ENCODE measurements at places on chromosomes 3 and 15. TPM values are rescaled to one million over a fixed set of nuclear protein-coding genes. Genes with fewer than 3 reads are reported as not detected.

The ADGRG7 gene
- not detected for total RNA-seq

The CNBP gene
- total RNA-seq: 215 TPM

The GOLGA6L10 gene
- total RNA-seq: 1.4 TPM

The PDCD10 gene
- total RNA-seq: 44.9 TPM

The ASB14 gene
- not detected for total RNA-seq

The PLSCR2 gene
- not detected for total RNA-seq

The SLCO2A1 gene
- 0.36 TPM for total RNA-seq

The CGNL1 gene
- total RNA-seq: 1.1 TPM

DNA sequence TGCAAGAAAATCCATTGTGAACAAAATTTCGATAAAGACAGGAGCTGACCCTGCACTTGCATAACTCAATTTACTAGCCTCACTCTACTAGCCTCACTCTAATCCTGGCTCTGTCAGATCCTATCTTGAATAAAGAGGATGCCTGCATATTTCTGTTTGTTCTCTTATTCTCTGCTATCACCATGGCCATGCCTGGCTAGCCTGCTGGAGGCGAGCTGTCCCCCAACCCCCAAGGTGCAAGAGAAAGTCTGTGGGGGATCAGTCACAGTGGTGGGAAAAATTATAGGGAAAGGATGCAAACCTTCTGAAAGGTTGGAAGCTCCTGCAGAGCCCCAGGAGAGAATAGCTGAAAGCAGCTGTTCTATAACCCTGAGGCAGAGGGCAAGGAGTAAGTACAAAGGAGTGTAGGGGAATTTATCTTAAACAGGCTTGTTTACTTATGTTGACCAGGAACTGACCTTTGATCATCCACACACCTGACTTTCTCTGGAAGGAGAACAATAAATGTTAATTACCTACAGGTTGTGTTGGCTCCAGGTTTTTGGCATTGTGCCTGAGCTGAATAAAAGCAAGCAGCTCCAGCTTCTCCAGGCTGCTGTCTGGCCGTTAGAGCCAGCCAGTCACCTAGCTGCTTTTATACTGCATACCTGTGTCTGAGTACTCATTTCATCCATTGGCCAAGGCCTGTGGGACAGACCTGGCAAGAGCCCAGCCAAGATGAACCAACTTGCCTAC, 137.7 kb upstream of the RASGRP1 start:
- DNase-seq: no peak
- H3K4me1 ChIP-seq: no peaks in the 10 kb centered on the region
- H3K27me3 ChIP-seq: no peaks in the 10 kb centered on the region
- H3K27ac ChIP-seq: no peak overlapping the region
- H3K36me3 ChIP-seq: no peaks in the 10 kb centered on the region

- peak within 1 kb of the TSS; percentile 64 for H3K27ac ChIP-seq
- H3K4me3 ChIP-seq: peak within 1 kb of the TSS; percentile 85
- H3K27me3 ChIP-seq: no peaks in the 10 kb centered on the region
- DNase-seq: peak; percentile 95
These were observed at the start of gene ATP10A for GRCh38 chr15:25863111-25863967. Gene ATP10A (minus strand): TSS chr15:25863327. CDS start chr15:25863096, 231 bp downstream.

- peaks cover 4% of the 10 kb centered on the region for H3K27me3 ChIP-seq
- no peaks in the 10 kb centered on the region for H3K36me3 ChIP-seq
- no peak overlapping the region for H3K27ac ChIP-seq
- DNase-seq: no peak
- H3K4me3 ChIP-seq: no peak overlapping the region
These were observed 58.9 kb downstream of the ZNF445 start for GRCh38 chr3:44418549-44418948.

GRCh38 chr15:62648954-62649353, 393.6 kb upstream of the TPM1 start:
- H3K36me3 ChIP-seq: peaks cover 7% of the 10 kb centered on the region
- H3K27ac ChIP-seq: no peak overlapping the region
- H3K4me3 ChIP-seq: no peak overlapping the region
- no peaks in the 10 kb centered on the region for H3K27me3 ChIP-seq
- peaks cover 21% of the 10 kb centered on the region for H3K4me1 ChIP-seq

DNA sequence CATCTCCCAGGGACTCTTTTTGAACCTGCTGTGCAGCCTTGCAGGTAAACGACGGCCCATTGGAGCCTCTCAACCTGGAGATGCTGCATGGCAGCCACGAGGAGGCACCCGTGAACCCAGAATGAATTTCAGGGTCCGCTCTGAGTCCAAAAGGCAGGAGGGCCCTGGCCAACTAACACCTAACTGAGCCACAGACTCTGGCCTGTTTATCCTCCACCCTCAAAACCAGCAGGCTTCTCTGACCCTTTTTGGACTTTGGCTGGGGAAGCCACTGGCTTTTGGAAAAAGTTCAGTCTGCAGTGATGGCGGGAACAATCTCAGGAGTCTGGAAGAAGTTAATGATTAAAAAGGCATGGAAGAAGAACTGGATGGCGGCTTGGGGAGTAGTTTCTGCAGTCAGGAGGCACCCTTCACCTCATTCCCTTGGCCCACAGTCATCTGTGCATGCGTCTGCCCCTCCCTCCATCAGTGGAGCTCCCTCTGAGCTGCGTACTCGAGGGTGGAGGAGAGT, 4.1 kb downstream of the PXYLP1 start:
- H3K27me3 ChIP-seq: no peaks in the 10 kb centered on the region
- no peak overlapping the region for H3K27ac ChIP-seq
- no peak for DNase-seq
- H3K4me1 ChIP-seq: peaks cover 18% of the 10 kb centered on the region

DNA sequence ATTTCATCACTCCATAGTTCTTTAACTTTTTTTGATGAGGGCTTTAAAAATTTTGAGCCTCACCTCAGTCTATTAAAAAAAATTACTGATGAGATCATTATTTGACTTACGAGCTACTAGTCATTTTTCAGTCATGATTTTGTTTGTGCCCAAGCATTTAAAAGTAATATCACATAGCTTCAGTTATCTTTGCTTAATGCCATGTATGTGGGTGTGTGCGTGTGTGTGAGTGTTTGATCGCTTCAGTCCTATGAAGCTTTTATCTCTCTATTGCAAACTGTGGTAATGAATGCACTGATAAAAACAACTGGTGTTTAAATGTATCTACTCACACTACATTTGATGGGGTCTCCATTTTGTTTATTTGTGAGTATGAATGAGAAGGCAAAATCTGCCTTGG, 49.8 kb downstream of the RSRC1 start:
- no peak for DNase-seq
- no peaks in the 10 kb centered on the region for H3K36me3 ChIP-seq
- H3K4me1 ChIP-seq: peaks cover 24% of the 10 kb centered on the region
- no peaks in the 10 kb centered on the region for H3K27me3 ChIP-seq

GRCh38 chr3:32243519-32243918, 5.0 kb downstream of the CMTM8 start:
- H3K27ac ChIP-seq: no peak overlapping the region
- no peak for DNase-seq
- no peak overlapping the region for H3K4me3 ChIP-seq
- peaks cover 14% of the 10 kb centered on the region for H3K27me3 ChIP-seq
- H3K4me1 ChIP-seq: peaks cover under 1% of the 10 kb centered on the region

Measured in osteoblast (primary cell).